Stimulated activated CD8-positive, alpha-beta memory T cell treated with anti-CD3 and anti-CD28 coated beads, Interleukin-15, amount 100 ng/mL, for 48 hours (primary cell): ENCODE measurements at places on chromosomes 7 and 10.

DNA sequence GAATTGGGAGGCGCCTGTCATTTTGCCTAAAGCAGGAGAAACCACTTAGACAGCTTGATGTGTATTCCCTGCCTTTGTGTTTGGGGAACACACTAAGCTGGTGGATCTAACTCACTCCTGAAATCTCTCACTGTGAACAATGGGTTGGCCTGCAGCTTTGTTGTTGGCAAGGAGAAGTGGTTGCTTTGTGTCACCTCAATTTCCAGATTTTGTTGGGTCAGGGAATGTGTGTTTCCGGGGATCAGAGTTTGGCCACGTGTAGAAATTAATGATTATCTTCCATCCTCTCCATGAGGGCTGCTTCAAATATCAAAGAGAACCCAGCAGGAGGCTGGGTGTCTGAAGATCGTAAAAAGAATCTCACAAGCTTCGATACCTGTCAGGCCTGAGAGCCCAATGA lies 27.8 kb downstream of the A1CF start:
- no peak for DNase-seq

- DNase-seq: no peak
Observed at GRCh38 chr7:43873300-43873699, 4.0 kb upstream of the MRPS24 start.

DNA sequence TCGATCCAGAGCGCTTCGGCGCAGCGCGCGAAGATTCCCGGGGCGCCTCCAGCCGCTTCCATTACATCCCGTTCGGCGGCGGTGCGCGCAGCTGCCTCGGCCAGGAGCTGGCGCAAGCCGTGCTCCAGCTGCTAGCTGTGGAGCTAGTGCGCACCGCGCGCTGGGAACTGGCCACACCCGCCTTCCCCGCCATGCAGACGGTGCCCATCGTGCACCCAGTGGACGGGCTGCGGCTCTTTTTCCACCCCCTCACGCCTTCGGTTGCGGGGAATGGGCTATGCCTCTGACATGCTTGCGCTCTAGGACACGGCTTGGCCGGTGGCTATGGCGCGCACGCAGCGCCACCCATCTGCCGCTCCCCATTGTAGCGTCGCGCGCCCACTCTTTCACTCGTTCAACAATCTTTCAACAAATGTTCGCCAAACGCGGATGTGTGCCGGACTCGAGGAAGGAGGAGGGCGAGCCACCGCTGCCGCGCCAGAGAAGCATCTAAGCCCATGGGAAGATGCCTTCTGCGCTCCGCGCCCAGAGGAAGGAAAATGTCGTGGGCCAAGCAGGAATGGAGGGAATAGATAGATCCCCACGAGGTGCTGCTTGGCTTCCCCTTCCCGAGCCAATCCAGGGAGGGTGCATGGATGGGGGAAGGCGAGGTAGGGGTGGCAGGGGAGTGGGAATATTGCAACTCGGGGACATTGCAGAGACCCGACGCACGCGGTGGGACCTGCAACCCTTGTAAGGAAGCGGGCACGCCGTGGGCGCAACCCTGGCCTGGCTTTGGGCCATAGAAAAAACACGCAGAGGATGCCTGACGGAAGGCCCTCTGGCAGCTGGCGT lies 5.1 kb upstream of the CYP26A1 start:
- DNase-seq: no peak

GRCh38 chr10:49357910-49358309 lies 38.0 kb downstream of the DRGX start:
- no peak for DNase-seq

- no peak for DNase-seq
Observed at GRCh38 chr7:931871-932650, 22.4 kb downstream of the ADAP1 start.

GRCh38 chr10:11011984-11012383 lies 5.7 kb upstream of the CELF2 start:
- DNase-seq: no peak

- no peak for DNase-seq
Observed at GRCh38 chr7:51182636-51183166, 133.9 kb downstream of the COBL start.

DNA sequence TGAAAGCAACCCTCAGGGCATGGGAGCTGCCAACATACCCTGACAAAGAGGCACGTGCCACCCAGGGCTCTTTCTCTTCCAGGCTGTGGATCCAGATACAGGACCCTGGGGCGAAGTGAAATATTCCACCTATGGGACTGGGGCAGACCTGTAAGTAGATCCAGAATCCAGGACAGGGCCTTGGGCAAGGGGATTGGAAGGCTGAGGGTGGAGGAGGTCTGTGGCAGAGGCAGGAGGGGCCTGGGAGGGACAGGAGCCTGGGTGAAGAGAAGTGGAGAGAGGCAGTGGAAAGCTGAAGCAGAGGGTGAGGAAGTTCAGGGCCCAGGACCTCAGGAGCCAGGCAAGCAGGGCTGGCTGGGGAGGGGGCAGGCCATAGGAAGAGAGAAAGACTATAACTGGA lies 13.8 kb downstream of the LRIT2 start:
- DNase-seq: no peak

- no peak for DNase-seq
Observed at GRCh38 chr7:155066417-155066950, 3.6 kb upstream of the HTR5A start.
